Kidney glomerular epithelial cell (primary cell): ENCODE measurements at places on chromosomes 12 and 14.
A peak's percentile ranks its signal among the peaks of the same experiment; 100 is the strongest.

DNA sequence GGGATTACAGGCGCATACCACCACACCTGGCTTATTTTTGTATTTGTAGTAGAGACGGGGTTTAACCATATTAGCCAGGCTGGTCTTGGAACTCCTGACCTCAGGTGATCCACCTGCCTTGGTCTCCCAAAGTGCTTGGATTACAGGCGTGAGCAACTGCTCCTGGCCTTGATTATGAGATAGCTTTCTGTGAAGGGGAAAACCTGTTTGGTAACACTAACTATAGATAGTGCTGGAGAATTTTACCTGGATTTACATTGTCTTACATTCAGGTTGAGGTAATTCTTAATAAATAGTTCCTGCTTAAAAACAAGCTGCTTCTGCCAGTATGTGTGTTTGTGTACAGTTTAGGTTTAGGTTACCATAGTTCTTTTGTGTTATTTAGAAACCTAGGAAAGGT lies 77.1 kb downstream of the MON2 start:
- DNase-seq, result no peak

DNA sequence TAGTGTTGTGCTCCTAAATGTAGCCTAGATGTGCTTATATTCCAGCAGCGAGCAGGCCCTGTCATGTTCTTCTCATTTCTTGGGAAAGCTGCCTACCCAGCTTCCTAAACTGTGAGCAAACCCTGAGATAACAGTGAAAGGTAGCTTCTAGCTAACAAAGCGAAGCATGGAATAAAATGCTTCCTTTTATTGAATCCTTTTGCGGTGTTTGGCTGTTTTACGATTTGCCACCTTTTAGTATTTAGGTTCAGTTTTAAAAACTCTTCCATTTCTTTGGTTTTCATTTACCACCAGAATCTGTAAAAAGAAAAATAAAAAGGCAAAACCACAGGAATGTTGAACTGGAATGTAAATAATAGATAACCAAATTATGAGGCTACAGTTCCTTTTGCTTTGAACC lies 5.0 kb upstream of the PKP2 start:
- DNase-seq, result peak; percentile 42

DNA sequence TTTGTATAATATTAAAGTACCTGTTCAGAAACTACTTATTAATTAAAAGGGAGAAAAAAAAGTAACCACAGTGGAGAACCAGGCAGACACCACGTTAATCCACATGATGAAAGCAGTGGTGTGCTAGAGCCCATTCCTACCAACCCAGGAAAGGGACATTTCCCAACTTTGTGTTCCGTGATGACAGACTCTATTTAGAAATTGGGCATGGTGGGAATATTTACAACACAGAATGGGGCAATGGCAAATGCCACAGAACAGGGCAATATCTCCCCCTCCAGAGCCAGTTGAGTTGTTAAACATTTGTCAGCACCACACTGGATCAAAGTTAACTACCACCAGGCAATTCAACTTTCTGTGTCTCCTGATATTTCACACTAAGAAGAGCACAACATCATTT lies 1.2 kb upstream of the HIGD1C start:
- DNase-seq, result no peak

GRCh38 chr12:754851-755562 lies 2.6 kb downstream of the WNK1 start:
- DNase-seq, result peak; percentile 66

DNA sequence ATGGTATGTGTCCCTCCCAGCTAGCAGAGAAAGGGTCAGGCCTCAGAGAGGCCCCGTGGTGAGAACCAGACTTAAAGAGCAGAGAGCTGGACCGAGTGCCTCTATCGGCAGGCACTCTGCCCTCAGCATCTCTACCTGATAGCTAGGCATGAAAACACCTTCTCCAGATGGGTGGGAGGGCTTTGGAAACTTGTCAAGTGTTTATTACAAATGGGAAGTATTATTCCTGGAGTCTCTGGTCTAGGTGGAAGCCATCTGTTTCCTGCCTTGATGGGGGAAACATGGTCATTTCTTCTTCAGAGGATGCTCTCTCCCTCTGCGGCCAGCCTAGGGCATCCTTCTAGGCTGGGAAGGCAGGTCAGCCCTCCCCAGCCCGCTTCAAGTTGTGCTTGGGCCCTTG lies 2.3 kb downstream of the TMEM63C start:
- no peak for DNase-seq

GRCh38 chr14:82861313-82861712 lies 1327.7 kb upstream of the SEL1L start:
- DNase-seq, result no peak

DNA sequence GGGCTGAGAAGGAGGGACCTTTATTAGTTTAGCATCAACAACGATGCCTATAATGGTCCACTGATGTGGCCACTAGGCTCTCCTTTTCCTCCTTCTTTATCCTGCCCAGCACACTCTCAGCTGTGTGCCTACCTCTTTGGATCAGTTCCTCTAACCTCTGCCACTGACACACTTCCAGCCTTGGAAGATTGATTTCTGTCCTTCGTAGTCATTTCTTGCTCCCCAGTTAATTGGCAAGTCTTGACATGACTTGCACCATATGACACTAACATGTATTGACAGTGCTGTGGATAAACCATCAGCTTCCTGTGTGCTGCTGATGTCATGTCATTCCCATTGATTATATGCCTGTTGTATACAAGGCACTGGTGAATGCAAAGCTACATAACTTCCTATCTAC lies 90.2 kb upstream of the PLEKHG7 start:
- no peak for DNase-seq

- DNase-seq, result no peak
These were observed 99.5 kb downstream of the DICER1 start for GRCh38 chr14:95057851-95058250.

DNA sequence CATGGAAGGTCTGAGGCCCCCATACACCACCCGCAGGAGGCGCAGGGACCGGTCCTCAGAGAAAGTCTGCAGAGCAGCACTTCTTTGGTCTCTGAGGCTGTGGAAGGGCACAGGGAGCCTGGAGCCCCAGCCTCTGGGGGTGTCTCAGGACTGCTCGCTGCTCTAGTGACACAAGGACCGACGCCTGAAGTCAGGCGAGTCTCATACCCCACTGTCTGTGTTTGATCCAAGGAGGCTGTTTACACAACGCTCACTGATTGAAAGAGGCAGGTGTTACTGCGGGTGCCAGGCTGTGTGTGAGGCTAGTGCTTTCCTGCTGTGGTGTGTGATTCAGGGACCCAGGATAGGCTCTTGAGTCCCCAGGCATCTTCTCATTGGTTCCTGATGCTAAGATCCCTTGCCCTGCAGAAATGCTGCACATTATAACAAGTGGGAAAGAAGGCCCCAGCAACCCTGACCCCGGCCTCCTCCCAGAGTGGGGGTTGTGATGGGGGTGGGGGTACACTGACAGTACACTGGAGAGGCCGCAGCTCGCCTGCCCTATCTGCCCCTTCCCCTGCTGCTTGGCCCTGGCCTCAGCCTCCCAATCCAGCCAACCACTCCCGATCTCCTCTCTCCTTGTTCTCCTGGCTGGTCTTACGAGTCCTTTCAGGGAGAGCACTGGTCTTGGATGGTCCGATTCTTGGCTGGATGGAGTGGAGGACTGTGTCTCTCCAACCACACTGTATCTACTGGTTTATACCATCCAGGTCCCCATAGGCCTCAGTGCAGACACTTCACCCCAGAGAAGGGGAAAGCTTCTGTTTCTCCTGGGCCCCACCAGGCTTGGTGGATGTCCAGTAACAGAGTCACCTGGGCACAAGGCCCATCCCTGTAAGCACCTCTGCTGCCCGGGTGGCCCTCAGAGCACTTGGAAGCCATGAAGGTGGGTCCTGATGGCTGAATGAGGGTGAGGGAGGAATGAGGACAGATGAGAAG lies 6.6 kb downstream of the CACNA2D4 start:
- no peak for DNase-seq

- DNase-seq, result peak; percentile 79
These were observed 4.9 kb downstream of the GPRC5A start for GRCh38 chr12:12896260-12896659.

- DNase-seq, result no peak
These were observed 31.0 kb upstream of the NPFF start for GRCh38 chr12:53538209-53538689.

DNA sequence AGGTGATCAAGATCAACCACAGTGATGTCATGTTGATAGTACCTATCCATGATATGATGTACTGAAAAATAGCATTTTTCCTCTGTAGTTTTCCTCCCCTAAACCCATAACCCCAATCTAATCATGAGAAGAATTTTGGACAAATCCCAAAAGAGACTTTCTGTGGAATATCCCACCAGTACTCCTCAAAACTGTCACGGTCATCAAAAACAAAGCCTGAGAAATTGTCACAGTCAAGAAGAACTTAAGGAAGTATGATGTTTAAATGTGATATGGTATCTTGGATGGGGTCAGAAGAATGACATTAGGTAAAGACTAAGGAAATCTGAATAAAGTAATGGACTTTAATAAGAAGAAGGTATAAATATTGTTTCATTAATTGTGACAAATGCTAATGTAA lies 248.8 kb downstream of the RMST start:
- DNase-seq, result no peak

DNA sequence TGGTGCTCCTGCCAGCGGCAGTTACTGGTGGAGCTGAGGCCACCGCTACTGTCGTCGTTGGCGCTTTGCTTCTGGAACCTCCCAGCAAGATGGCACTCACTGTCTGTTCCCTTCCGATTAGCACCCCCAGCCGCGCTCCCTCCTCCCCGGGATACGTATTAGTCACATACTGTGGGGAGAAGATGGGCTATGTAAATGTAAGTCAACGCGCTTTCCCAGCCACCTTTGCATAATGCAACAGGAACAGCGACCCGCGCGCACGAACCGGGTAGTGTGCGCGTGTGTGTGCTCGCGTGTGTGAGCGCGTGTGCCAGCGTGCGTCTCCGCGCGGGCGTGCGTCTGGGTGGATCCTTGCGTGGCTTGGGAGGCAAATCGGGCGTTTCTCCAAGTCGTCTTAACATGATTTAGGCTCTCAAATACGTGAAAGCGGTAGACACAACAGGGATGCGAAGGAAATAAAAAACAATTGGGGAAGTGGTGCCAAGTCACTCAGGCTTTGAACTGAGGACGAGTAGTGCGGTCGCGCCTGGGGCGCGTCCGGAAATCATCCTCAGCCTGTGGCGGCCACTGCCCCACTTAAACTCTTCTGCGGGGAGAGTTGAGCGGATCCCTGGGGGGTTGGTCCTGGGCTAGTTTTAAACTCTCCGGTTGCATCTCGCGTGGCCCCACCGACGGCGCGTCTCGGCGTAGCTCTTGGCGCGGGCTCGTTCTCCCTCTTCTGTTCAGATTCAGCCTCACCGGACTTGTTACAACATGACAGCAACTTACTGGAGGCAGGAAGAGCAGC lies 1.8 kb downstream of the FLRT2 start:
- peak; percentile 41 for DNase-seq

- DNase-seq, result no peak
These were observed 9.3 kb upstream of the B4GALNT3 start for GRCh38 chr12:450438-450837.

DNA sequence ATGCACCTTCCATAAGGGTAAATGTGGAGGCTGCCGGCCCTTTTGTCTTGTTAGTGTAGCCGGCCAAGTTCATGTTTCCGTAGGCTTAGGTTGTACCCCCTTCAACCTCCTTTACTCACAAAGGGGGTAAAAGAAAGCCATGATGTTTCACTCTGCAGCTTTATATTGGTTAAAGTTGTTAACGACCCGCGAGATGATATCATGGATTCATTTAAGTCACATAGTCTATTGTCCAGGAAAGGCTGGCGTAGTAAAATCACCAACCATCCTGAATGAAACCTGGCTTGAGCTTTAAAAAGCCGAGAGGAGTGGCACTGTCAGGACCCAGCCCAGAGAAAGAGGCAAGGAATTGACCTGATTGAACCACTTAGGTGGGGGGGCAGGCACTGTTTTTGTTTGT lies 1.3 kb downstream of the UNG start:
- peak; percentile 21 for DNase-seq

DNA sequence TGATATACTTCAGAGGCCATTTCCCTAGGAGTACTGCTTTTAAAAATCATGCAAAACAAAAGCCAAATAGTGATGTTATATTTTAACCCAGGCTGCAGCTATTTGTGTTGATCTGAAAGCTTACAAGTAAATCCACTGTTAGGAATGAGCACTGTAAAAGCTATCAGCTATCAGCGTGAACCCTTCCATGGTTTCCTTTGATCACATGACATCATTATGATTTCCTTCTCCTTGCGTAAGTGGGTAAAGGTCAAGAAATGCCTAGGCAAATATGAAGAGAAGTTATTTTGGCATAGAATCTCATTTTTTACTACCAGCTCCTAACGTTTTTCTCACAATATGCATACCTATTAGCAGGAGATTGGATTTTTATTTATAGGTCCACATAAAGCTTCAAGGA lies 48.6 kb upstream of the CATSPERB start:
- no peak for DNase-seq

DNA sequence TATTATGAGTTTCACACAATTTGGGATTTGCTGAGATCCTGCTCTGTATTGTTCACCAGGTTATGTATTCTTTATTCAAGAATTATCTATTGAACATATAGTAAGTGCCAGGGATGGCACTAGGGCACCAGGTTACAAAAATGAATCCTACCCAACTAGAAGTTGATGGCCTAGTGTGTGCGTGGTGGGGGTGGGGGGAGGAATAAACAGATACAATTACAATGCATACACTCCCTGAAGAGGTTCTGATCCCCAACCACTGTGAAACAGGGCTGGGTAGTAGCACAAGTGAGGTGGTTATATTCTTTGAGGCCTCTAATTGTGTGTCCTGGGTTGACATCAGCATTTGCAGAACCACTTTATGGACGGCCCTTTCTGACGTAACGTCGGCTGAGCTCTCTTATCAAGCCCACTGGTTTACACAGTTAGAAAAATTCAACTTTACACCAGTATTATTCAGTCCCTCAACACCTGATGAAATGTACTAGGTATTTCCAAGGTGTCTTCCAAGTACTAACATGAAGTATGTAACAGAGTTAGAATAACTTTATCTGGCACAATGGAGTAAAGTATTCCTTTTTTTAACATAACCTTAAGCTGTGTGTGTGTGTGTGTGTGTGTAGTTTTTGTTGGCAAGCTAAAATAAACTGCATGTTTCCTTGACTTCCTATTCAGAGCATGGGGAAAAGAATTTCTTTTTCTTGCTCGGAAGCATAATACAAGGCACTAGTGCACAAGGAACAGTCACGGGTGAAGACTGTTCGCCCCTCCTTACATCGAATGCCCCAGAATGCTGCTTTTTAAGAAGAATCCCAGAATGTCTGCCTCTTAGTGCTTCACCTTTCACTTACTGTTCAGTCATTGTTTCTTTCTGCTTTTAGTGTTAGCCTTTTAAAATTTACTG lies 8.1 kb upstream of the GLRX5 start:
- DNase-seq, result no peak

DNA sequence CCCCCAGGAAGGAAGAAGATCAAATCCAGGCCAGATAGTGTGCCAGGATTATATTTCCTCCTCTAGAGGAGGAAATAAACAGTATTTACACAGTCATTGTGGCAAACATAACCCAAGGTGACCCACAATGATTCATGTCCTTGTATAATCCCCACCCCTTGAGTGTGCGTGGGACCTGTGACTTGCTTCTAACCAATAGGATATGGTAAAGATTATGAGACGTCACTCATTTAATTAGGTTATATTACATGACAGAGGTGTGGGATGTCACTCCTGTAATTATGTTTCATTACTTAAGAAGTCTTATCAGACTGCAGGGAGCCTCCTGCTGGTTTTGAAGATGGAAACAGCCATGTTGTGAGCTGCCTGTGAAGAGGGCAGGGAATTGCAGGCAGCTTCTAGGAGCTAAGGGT lies 12.2 kb upstream of the CATSPERB start:
- no peak for DNase-seq
